Esophagus squamous epithelium (tissue), 5 donors: ENCODE measurements at places on chromosomes 3 and 15.

- no peak for DNase-seq
Measured at GRCh38 chr15:73691396-73691795, 7.2 kb downstream of the CD276 start.

DNA sequence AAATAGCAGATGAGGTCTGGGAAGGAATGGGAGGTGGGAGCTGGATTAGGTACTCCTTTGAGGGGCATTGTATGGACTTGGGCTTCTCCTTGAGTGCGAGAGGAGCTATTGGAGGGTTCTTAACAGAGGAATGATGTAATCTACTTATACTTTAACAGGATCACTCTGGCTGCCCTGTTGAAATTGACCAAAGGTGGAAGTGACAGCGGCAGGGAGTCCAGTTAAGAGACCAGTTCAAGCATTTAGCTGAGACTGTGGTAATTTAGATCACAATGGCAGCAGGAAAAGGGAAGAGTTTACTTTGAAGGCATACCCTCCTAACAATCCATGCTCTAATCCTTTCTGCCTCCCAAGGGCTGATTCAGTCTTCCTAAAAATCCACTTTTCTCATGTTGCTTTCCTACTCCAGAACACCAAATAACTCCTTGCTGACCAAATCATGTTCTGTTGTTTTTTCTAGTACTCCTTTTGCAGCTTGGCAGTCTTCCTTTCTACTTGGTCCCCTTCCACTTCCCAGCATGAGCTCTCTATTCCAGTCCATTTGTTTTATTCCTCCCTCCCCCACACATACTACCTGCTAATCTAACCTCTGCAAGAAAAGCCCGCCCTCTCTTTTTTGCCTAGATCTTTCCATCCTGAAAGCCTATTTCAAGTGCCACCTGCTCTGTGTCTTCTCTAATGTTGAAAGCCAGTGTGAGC, 139.4 kb downstream of the NECTIN3 start:
- DNase-seq, result no peak

DNA sequence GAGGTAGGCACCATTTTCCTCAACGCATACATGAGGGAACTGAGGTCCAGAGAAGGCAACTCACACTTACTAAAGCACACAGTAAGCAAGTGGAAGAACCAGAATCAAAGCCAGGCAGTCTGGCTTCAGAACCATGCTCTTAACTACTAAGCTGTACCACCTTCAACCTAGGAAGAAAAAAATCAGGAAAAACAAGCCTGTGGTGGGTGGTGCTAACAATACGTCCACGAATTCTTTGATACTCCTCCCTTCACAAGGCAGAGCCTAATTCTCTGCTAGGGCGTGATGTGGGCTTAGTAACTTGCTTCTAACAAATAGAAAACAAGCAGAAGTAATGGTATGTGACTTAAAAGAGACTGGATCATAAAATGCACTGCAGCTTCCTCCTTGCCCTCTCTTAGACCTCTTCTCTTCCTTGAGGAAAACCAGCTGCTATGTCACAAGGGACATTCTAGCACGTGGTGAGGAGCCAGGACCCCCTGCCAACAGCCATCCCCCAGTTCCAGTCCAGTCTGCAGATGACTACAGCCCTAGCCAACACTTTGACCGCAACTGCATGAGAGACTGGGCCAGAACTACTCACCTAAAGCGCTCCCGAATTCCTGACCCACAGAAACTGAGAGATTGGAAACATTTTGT, 36.9 kb downstream of the HACD2 start:
- no peak for DNase-seq

DNA sequence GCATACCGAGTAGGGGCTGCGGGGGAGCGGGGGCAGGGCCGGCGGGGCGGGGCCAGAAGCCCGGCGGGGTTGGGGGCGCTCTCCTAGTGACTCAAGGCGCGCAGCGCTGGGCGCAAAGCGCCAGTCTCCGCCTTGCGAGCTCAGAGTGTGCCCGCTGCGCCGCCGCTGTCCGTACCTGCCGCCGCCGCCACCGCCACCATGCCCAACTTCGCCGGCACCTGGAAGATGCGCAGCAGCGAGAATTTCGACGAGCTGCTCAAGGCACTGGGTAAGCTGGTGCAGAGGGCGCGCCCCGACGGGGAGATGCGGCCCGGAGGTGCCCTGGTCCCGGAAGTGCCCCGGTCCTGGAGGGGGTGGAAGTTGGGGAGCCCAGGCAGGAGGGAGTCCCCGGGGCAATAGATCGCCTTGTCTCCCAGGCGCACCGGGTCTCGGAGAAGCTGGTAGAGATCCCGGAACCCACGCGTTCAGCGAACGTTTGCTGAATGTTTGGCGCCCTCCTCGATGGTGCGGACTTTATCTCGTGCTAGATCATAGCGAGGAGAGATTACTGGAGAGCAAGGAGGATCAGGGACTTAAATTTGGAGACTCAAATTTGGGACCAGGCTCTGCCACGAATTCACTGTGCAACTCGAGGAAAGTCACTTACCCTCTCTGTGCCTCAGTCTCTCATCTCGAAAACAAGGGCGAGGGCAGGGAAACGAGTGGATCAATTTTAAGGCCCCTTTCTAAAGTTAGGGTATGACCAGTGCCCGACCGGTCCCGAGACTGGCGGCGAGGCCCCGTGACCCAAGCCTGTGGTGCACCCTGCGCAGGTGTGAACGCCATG, at the start of gene CRABP1:
Gene CRABP1, plus strand, starts transcription at position 123 of the 826 bp plus-strand sequence. Its CDS starts 76 bp downstream, at position 199.
- DNase-seq, result no peak

GRCh38 chr3:19151171-19151570, 2.9 kb downstream of the KCNH8 start:
- DNase-seq, result no peak

DNA sequence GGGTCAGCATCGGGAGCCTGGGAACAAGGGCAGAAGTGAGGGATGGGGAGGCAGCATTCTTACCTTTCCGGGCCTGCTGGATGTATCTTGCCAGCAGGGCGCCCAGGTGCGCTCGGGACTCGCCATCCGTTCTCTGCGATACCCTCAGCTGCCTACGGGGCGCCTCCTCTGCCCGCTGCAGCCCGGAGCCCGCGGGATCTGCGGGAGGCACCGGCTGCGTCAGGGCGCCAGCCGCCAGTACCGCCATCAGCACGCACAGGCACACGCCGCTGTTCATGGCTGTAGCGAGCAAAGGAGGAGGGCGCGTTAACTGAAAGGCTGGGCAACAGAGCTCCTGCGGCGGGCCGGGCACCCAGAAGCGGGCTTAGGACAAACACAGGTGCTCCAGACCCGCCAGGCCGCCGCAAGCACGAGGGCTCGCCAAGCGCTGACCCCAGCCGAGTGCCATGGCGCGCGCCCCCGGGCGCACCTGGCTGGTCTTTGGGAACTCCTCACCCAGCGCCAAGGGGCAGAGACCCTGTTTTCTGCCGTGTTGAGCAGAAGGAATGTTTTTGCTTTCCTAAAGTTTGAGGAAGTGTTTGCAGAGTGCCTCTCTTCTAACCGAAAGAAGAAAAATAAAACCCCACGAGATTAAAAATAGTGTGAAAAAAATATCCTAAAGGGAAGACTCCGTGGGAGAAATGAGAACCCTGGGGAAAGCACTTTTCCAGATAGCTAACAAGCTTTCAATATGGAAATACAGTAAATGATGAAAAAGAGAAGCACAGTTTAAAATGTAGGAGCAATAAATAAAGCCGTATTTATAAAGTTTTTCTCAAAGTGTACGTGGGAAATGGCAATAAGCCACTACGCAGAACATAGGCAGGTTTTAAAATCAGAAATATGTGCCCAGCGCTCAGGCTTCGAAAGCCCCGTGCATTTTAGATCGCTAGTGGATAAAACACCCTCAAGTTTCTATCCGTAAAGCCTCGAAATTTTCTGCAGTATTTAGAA, 2.3 kb downstream of the CCK start:
- DNase-seq, result no peak

DNA sequence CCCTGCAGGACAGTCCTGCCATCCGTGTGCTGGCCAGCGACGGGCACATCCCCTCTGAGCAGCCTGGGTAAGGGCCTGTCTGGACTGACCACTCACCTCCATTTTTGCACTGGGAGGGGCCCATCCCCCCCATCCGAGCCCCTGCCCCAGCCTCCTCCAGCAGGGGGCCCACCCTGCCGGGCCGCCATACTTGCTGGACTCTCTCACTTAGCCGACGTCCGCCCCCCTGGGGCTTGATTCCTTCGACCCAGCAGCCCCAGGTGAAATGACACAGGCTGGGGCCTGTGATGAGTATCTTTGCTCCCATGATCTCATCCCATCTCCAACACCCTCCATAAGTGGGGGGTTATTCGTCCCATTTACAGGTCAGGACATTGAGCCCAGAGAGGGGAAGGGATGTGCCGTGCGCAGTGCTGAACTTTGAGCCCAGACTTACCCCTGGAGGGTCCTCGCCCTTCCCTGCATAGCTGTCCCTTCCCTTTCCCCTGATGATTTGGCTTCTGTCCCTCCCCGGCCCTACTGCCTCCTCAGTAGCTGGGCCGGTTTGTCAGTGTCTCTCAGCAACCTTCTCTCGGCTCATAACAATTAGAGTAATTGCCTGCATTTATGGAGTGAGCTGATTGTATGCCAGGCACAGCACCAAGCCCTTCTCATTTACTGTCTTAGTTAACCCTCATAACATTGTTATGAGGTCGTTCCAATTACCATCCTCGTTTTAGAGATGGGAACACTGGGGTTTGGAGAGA, 4.2 kb downstream of the LMAN1L start:
- DNase-seq, result no peak

DNA sequence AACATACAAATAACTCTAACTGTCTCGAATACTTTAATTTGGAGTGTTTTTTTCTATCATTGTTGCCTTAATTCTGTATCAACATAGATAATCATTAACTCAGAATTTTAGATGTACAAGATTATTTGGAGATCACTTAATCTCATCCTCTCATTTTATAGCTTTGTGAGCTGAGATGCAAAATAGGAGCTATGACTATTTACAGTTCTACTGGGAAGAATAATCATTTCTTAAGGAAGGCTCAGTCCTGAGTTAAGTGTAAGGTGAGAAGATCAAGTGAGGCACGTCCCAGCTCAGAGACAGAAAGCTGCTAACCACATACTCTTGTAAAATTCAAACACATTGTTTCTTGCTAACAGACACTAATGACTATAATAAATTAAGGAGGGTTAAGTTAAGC, 66.2 kb downstream of the CCDC54 start:
- DNase-seq, result no peak

GRCh38 chr3:30691944-30692343, 85.5 kb downstream of the TGFBR2 start:
- DNase-seq, result no peak

DNA sequence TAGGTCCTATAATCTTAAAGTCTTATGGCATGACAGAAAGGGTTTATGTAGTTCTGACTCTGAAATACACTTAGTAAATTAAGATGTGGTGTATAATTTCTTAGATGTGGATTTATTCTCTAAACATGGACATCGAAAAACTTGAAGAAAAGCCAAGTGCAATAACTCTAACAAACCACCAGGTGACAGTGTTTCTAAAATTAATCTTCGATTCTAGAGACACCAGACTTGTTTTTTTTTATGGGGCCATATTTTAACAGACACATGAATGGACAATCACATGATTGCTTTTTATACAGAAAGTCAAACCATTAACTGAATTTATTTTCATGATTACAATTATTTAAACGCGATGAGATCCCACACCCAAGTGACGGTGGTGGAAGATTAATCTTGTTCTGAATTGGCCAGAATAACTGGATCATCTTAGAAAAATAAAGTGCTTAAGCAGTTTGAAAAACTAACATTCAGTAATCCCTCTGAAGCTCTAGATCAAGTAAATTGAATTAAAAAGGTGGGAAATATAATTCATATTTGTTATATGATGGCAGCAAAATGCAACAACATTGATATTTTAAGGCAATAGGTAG, 305.1 kb downstream of the LSAMP start:
- no peak for DNase-seq

- DNase-seq, result no peak
Measured at GRCh38 chr3:71955240-71956068, 170.5 kb upstream of the PROK2 start.

DNA sequence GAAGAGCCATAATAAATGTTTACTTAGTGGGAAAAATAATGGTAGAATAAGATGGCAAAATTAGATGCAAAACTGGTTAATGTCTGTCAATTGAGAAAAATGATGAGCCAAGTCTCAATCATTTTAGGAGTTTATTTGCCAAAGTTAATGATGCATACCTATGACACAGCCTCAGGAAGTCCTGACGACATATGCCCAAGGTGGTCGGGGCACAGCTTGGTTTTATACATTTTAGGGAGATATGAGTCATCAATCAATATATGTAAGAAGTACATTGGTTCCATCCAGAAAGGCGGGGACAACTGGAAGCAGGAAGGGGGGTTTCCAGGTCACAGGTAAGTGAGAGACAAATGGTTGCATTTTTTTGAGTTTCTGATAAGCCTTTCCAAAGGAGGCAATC, 31.5 kb downstream of the CLEC3B start:
- no peak for DNase-seq

GRCh38 chr3:187930021-187930420, 184.8 kb upstream of the BCL6 start:
- no peak for DNase-seq

- no peak for DNase-seq
Measured at GRCh38 chr3:96813820-96814650, at the start of gene EPHA6. Gene EPHA6 (plus strand): TSS chr3:96814594.

DNA sequence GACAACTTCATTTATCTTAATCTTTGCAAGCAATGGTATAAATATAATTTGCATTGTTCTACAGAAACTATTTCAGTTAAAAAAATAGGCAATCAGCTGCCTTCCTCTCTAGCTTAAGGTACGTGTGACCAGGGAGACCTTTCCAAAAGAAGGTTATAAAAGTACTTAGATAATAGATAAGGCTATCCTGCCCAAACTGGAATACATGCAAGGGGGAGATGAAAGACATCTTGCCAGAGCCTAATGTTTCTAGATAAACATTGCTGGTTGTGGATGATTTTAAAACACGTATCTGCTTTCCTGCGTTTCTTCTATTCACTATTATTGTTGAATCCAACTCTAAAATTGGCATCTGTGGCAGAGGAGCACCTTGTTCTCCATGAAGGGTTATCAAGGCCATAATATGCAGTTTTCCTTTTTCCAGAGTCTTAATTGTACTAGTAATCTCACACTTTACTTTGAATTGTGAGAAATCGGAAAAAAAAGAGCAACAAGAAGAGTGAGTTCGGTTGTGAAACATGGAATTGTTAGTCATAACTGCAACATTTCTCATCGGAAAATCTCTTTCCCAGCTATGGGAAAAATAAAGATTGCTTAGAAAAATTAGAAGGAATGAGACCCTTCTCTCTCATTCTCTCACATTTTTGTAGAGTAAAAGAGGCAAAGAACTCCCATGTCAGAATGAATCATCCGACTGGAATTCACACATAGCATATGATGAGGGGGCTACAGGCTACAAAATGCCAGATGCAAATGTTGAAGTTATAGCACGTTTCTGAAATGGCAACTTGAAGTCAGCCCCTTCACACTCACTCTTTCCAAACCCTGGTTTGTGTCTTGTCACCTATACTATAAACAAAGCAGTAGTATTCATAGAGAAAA, 936.1 kb upstream of the NR2F2 start:
- DNase-seq, result no peak
